ENCODE measurements at places on chromosomes 16 and 17.

DNA sequence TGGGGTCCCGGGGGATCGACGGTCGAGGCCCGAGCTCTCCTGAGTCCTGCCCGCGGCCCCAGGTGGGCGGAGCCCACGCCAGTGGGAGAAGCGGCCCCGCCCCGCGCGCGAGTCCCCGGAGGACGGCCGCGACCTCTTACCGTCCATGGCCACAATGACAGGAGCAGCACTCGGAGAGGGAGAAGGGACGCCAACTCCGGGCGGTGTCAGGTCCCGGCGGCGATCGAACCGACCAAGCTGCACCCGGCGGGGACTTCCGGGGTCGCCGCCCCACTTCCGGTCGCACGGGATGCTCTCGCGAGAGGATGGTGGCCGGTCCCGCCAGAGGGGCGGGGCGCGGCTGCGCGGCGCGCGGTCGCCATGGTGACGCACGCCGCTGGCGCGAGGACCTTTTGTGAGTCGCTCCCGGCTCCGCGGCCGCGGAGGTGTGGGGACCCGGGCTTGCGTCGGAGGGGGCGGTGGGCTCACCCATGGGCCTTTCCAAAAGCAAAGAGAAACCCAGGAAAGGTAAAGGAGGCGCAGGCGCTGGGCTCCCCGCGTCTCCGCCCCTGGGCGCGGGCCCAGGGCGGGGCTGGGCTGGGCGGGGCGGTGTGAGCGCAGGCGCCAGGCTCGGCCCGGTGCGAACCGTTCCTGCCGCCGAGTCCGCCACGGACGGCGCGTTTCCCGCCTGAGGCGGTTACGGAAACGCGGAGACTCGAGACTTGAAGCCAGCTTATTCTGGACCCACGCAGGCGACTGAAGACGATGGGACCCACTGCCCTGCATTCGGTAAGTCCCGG lies at the start of the genes CHMP1A and SPATA33:
TSS of gene CHMP1A (minus strand) at position 267 of the 779 bp plus-strand sequence. CDS start at position 147, 120 bp downstream.
TSS of gene SPATA33 (plus strand) at position 395 of the 779 bp plus-strand sequence. CDS start at position 471, 76 bp downstream.
- DNase-seq: peak; percentile 81

GRCh38 chr17:55641676-55642081 lies 81.0 kb downstream of the TMEM100 start:
- peak; percentile 41 for DNase-seq

DNA sequence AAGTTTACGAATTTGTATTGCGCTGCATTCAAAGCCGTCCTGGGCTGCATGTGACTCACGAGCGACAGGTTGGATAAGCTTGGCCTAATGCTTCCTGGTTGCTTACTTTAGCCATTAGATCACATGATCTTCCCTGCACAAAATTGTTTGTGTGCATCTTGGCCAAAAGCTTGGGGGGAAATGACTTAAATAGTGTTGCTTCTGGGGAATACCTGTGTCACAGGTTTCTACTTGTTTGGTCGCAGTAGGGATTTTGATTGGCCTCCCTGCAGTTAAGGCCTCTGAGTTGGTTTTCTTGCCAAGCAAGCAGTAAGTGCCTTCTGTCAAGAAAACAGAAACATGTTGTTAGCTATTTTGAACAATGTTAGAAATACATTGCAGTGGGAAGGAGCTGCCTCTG lies 39.6 kb upstream of the DUSP14 start:
- DNase-seq: peak; percentile 79

GRCh38 chr17:21772321-21772720 lies 80.0 kb downstream of the KCNJ18 start:
- DNase-seq: no peak

DNA sequence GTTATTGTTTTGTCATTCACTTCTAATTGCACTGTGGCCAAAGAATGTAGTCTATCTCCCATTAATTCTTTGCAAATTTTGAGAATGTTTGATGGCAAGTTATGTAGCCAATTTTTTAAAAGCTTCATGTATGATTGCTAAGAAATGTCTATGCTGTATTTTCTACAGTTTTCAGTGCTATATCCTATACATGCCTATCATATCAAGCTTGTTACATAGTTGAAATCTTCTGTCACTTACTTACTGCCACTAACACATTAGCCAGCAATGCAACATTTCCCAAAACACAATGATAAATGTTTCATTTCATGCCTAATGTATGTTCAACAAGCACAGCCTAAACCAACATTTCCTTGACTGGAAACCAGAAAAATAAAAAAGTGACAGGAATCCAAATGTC lies 292.4 kb upstream of the AXIN2 start:
- DNase-seq: no peak
